ENCODE measurements at places on chromosomes 11 and 22.

DNA sequence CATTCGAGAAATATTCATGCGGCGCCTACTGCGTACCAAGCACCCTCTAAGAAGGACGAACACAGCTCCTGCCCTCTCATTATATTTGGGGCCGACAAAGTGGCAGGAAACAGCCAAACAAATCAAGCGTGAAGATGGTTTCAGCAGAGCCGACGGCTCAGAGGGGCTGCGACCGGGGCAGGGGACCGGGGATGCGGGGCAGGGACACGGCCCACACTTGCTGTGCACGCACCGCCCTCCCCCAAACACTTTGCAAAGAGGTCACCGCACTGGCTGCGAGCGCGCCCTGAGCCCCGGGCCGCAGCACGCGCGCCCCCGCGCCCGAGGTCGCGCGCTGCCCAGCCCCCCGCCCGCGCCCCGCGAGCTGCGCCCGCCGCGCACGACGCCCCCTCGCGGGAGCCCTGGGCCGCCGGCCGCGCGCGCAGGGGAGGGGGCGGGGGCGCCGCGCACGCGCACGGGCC is 255 bp upstream of the SYNGR1 start:
- peak; percentile 36 for DNase-seq

DNA sequence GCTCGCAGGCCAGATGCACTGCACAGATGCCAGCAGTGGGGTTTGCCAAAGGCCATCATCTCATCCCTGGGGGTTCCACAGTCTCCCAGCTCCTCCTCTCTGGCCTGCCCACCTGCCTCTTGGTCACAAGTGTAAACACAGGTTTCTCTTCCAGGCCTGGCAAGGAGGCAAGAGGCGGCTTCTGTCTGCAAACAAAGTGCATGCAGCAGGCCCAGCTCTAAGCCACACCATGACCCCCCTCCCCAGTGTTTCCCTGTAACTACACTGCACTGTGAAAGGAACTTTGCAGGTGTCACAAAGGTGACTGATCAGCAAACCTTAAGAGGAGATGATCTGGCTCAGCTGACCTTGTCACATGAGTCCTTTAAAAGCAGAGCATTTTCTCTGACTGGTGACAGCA is 26.2 kb upstream of the SHISAL1 start:
- no peak for DNase-seq

DNA sequence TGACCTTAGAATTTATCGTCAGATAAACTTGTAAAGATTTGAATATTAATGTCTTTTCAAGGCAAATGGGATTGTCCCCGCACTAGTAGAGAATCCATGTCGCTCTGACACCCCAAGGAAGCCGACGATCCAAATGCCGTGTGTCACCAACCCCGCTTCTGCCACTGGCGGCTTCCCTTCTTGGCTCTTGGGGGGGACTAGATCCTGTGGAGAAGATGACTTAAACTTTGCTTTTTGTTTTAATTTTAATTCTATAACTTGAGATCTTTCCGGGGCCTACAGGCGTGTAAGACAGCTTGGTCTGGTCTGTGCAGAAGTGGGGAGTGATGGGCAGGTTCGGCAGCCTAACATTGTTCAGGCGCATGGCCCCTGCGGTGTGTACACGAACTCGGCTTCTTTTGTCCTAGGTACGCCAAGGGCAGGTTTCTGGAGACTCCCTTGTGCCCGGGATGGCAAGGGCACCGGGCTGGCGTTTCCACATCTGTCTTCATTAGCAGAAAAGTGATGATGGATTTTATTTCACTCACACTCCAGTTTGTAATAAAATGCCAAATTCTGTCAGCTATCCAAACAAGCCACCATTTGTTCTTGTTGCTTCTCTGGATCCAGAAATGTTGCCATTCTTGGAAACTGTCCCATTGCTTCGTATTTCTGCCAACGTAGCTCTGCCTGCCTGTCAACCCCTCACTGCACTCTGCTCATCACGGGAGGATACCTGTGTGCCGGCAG is 6.7 kb downstream of the YDJC start:
- DNase-seq, result no peak

- DNase-seq, result peak; percentile 23
Measured at GRCh38 chr11:57131080-57131790, 50.5 kb upstream of the LRRC55 start.

DNA sequence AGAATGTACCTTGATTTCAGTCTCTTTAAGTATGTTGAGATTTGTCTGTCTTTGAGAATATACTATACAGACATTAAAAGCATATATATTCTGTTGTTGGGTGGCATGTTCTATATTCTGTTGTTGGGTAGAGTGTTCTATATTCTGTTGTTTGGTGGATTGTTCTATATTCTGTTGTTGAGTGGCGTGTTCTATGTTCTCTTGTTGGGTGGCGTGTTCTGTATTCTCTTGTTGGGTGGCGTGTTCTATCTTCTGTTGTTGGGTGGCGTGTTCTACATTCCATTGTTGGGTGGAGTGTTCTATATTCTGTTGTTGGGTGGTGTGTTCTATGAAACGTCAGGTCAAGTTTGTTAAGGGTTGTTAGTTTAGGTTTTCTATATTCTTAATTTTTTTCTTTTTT is 27.1 kb upstream of the CTTN start:
- DNase-seq, result no peak

GRCh38 chr11:93819966-93820695 is 30.3 kb downstream of the VSTM5 start:
- DNase-seq, result no peak

DNA sequence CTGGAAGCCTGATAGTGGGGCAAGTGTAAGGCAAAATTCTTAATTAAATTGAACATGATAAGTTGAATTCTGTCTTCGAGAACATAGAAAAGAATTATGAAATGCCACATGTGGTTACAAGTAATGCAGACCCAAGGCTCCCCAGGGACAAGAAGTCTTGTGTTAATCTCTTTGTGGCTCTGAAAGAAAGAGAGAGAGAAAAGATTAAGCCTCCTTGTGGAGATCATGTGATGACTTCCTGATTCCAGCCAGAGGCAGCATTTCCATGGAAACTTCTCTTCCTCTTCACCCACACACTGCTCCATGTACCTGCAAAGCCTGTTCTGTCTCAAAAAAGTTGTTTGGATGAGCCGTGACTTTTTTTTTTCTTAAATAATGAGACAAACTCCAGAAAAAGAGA is 1.9 kb upstream of the TYR start:
- DNase-seq, result no peak

DNA sequence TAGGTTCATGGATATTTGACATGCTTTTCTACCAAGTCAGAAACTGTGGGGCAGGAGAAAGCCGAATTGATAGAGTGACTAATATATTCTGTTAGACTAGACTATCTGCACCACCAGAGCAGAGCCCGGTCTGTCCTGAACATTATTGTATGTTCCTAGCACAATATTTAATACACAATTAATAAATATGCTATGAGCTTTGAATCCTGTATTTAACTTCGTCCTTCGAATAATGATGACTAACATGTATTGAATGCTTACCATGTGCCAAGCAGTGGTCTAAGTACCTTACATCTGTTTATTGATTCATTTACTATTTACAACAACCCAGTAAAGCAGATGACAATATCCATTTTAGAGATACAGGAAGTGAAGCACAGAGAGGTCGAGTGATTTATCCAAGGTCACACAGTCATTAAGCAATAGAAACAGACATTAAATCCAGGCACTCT is 44.8 kb upstream of the ANO3 start:
- DNase-seq, result no peak

- DNase-seq, result no peak
Measured at GRCh38 chr22:48358886-48359612, 1468.6 kb downstream of the BRD1 start.

DNA sequence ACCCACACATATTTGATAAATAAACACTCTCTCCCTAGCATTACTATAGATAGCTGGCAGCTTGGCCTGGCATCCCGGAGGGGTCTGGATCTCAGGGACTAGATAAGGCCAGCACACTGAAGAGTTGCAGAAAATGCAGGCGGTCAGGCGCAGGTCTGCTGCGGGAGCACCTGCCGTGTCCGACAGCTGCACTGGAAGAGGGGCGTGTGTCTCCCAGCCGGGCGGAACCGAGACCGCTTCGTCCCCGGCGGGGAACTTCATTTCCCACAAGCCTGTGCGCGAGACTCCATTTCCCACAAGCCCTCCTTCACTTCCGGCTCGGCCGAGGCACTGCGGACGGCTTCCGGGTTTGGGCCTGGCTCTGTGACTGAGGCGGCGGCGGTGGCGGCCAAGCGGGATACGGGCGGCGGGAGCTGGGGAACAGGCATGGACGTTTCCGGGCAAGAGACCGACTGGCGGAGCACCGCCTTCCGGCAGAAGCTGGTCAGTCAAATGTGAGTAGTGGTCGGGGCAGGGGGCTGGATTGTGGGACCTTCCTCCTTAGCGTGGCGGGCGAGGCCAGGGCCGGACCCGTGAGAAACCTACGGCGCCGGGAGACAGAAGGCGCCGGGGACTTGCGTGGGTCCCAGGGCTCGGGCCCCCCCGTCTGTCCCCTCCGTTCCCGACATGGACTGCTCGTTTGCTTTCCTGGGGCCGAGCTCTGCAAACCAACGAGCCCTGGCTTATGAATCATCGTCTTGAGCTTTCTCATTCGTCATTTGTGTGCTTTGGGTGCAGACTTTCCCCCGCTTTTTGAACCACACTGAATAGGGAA is at the start of gene MED15:
Gene MED15, plus strand, starts transcription at position 358 of the 814 bp plus-strand sequence. Its CDS starts 69 bp downstream, at position 427.
- DNase-seq, result peak; percentile 95

DNA sequence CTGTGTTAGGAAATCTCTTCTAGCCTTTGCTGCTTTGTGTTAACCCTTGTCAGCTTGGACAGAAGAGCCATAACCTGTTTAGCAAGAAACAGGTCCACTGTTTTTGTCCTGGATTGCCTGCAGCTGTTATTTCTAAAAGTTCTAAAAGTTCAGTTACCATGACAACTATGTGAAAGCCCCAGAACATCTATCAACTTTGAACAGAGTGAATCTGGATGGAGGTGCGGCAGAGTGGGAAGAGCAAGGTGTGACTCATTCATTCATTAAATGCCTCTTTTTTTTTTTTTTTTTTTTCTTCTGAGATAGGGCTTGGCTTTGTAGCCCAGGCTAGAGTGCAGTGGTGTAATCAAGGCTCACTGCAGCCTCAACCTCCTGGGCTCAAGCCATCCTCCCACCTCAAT is 50.5 kb downstream of the RBX1 start:
- DNase-seq, result no peak

DNA sequence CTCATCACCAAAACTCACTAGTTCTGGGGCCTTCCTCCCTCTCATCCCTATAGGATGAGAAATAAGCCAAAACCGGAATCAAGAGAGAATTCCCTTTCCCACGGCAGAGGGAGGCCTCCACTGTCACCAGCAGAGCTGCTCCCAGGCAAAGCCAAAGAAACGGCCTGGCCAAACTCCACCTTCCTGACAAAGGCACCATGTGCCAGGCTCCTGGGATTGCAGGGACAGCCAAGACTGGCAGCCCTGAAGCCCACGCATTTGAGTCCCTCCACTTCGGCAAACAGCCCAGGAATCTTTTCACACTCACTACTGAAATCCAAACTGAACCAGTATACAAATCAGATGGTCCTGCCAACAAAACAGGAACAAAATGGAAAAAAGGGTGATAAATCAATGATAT is 6.1 kb downstream of the SMCO4 start:
- DNase-seq, result no peak

DNA sequence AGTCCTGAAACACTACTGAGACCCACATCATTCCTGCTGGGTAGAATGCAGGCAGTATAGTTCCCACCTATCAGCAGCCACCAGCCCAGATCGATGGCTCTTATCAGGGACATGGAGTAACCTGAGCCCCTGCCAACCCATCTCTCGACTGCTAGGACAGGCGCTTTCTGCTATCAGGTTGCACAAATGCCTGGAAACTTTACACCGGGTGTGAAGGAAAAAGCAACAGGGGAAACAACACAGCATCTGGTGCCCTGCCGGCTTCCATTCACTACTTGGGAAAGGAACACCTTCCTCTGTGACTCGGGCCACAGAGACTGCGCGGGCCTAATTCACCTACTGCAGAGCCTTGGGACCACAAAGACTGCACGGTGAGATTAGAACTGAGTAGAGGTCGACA is 18.5 kb downstream of the RBFOX2 start:
- DNase-seq, result no peak

DNA sequence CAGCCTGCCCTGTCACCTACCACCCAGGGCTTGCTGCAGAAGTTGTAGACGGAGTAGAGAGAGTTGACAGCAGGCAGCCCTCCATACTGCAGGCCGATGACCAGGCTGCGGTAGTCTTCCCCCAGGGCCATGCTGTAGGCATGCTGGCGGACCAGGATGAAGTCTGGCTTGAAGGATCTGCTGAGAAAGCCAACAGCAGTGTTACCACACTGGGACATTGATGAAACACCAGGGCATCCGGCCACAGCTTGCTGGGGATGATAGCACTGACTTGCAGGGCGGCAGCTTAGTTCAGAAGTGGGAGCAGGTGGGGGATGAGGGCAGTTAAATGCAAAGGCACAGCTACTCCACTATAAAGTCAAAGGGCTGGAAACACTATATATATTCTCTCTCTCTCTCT is 67.4 kb downstream of the TIMP3 start:
- DNase-seq, result no peak

- DNase-seq, result no peak
Measured at GRCh38 chr22:27381552-27381951, 420.0 kb downstream of the MN1 start.
